ENCODE measurements at places on chromosomes 1 and 21.
A peak's percentile ranks its signal among the peaks of the same experiment; 100 is the strongest.

- peak; percentile 40 for DNase-seq
Observed at GRCh38 chr1:170145770-170146676, at the start of gene NTMT2. Gene NTMT2 (plus strand): TSS chr1:170145959. CDS start chr1:170146108, 149 bp downstream.

GRCh38 chr1:22364764-22365163, 86.9 kb upstream of the ZBTB40 start:
- no peak for DNase-seq

GRCh38 chr1:75967719-75968118, 35.5 kb upstream of the ASB17 start:
- no peak for DNase-seq

- DNase-seq, result no peak
Observed at GRCh38 chr1:17023102-17023501, 11.4 kb upstream of the ATP13A2 start.

DNA sequence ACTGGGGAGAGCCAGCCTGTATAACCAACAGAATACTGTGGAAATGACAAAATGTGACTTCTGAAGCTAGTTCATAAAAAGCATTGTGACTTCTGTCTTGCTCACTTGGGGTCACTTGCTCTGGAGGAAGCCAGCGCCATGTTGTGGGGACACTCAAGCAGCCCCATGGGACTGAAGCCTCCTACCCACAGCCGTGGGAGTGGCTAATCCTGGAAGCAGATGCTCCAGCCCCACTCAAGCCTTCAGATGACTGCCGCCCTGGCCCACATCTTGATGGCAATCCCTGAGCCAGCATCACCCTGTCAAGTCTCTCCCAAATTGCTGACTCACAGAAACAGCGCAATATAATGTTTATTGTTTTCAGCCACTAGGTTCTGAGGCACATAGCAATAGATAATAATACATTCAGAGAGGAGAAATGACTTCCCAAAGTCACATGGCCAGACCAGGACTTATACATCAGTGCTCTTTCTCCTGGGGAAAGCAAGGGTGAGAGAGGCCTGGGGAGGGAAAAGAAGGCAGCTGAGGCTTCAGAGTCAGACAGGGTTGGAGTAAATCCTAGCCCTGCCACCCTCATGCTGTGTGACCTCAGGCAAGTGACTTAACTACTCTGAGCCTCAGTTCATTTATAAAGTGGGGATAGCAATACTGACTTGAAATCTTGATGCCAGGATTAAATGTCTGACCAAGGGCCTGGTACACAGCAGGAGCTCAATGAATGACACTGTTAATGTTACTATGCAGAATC, 5.0 kb upstream of the TNFRSF8 start:
- DNase-seq, result no peak

- no peak for DNase-seq
Observed at GRCh38 chr1:90854397-90854924, 137.4 kb upstream of the BARHL2 start.

DNA sequence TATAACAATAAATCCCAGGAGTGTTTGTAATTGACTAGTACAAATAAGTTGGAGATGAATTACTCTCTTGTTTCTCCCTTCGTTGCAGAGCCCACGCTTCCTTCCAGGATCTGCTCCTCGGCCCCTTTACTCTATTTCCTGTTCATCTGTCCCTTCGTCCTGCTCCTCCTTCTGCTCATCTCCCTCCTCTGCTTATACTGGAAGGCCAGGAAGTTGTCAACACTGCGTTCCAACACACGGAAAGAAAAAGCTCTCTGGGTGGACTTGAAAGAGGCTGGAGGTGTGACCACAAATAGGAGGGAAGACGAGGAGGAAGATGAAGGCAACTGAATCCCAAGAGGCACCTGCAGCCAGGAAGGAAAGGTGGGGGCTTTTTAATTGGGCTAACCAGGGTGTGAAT, 26.4 kb upstream of the TTF2 start:
- DNase-seq, result no peak

- no peak for DNase-seq
Observed at GRCh38 chr21:45443595-45444181, 38.7 kb downstream of the COL18A1 start.

- DNase-seq, result no peak
Observed at GRCh38 chr21:31222142-31222541, 121.9 kb downstream of the TIAM1 start.

- peak; percentile 76 for DNase-seq
Observed at GRCh38 chr1:61344696-61345095, 262.3 kb downstream of the NFIA start.

GRCh38 chr1:51222136-51222787, 13.8 kb upstream of the RNF11 start:
- DNase-seq, result no peak

DNA sequence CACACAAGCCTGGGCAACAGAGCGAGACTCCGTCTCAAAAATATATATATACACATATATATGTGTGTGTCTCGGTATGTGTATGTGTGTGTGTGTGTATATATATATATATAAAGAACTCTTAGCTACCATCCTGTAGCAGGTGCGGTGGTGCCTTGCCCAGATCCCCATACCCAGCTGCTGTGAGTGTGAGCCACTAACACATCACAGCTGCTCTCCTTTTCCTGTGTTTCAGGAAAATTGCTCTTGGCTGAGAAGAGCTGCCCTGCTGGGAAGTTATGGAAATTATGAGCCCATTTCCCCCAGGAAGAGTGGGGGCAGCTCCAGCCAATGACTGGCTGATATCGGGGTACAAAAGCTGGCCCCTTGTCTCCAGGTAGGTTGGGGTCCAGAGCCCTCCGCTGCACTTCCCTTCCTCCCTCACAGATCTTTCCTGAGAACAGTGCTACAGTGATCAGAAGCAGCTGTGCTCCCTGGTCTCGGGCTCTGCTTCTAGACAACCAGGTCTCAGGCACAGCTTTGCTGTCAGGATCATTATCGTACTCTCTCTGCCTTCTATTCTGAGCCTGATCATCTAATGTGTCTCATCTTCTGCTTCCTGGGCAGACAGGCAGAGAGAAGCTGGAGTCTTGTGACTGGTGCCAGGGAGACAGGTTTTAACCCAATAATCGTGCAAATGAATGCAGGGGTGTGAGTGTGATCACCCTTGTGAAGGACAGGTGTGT, 109.6 kb upstream of the ZNF678 start:
- DNase-seq, result no peak

DNA sequence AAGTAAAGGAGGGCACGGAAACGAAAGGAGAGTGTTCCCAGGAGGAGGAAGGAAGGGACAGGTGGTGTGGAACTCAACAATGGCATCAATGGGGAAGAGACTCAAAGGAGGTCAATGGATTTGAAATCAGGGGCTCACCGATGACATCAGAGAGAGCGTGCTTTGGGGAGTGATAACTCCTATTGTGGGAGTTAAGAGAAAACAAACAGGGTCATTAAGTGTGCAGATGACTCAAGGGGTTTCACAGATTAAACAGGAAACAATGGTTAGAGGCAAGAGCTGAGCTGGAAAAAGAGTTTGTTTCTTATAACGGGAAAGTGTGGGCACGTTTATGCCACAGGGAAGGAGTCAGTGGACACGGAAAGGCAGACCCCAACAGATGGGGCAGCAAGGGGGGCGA, 629.1 kb downstream of the SMYD3 start:
- DNase-seq, result no peak
